Germinal center (tissue), 1 donor: ENCODE measurements at places on chromosomes 1 and 21.

GRCh38 chr1:4045397-4046010, 145.4 kb upstream of the C1orf174 start:
- peak; percentile 61 for DNase-seq

- no peak for DNase-seq
Measured at GRCh38 chr1:240192851-240193250, 101.2 kb downstream of the FMN2 start.

DNA sequence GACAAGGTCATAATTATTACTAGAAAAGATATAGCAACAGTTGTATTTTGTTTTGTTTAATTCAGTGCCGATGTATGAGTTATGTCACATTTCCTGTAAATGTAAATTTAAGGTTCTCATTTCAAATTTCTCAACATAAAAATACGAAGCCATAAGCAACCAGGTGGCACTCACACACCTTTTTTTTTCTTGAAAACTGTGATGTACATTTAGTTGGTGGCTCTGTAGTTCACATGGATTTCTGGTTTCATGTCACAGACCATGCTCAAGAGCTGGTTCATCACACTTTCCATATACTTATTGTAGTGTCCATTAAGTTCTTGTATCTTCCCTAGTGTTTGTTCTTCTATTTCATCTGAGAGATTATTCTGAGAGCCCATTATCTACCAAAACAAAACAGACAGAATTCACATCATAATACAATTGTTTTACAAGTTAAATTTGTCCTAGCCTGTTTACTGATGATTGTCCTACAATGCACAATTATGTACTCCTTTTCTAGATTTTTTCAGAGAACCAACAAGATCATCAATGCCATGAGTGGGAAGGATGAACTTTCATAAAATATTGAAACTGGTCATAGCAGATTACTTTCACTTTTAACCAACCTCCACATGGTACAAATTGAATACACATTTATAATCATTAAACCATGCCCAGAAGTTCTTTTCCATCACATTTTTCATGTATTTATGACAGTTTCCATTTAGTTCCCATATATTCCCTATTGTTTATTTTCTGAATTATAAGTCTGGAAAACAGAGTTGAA, 17.1 kb downstream of the ATP6V1G3 start:
- DNase-seq: no peak

GRCh38 chr1:71228241-71228640, 147.4 kb upstream of the ZRANB2 start:
- no peak for DNase-seq

- DNase-seq: no peak
Measured at GRCh38 chr1:94122201-94122970, 1.4 kb upstream of the ABCA4 start.
